Skeletal muscle cell (primary cell): ENCODE measurements at places on chromosomes 7 and 10.
A peak's percentile ranks its signal among the peaks of the same experiment; 100 is the strongest.

- no peak for DNase-seq
Observed at GRCh38 chr10:32005050-32005449, 51.2 kb downstream of the KIF5B start.

GRCh38 chr10:122210481-122211265, 60.4 kb upstream of the BTBD16 start:
- DNase-seq, result no peak

- DNase-seq, result no peak
Observed at GRCh38 chr10:44258019-44258418, 126.9 kb downstream of the CXCL12 start.

DNA sequence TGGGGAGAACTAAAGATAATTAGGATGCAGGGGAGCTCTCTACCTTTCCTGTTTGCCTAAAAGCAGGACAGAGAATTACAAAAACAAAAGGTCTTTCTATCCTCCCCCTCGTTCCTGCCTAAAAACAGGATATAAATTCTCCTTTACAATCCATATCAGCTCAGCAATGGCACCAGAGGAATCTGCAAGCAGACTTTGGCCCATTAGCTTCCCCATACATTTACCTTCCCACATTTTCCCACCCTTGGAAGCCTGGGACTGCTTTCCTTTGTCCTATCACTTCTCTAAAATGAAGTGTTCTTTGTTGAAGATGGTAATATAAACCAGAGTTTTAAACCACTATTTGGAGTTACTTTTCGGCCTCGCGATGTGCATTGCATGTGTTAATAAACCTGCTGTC, 15.5 kb downstream of the SHTN1 start:
- DNase-seq, result no peak

- peak; percentile 52 for DNase-seq
Observed at GRCh38 chr10:60139798-60140566, 233.6 kb upstream of the CCDC6 start.

DNA sequence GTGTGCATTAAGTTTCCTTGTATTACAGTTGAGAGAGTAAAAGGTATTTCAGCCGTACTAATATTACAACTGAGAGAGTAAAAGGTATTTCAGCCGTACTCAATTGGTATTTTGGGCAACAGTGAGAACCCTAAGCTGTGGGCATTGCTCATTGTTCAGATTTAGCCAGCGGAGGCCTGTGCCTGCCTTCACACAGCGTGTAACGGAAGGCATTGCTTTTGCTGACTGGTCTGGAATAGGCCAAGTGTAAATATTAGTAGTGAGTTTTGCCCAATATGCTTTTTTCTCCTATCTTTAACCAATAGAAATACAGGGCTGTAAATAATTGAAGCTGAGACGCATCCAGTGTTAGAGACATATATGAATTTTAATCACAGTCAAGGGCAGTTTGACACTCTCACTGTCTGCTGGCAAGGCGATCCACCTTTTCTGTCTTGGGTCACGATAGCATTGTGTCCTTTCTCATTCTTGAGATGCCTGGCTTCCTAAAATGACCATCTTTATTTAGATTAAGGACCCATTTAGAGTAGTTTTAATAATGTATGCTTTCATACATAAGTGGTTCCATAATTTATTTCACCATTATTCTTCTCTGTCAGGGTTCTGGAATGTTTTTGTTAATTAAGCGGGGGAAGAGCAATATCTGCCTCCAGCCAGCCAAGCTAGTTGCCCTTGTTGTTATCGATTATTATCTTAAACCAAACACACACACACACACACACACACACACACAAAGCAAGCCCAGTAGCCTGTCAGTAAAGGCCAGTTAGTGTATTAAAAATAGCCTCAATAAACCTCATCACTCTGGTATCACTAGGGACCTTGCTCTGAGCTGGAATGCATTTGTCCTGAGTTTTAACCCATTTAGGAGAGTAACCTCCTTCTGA, 130.7 kb downstream of the CELF2 start:
- no peak for DNase-seq

DNA sequence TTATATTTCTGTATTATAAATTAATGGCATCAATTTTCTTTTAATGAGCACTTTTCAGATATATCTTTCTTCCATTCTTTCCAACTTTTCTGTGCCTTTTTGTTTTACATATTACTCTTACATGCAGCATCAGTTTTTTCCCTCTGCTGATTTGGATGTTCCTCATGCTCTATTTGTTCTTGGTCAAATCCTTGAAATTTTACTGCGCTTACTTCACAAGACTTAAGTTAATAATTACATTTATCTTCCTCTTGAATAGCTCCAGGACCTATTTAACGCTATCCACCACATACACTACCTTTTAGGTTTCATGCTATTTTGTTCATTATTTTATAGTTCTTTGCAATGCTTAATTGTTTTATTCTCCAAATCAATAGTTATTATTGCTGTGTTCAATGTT, 97.6 kb upstream of the CTTNBP2 start:
- no peak for DNase-seq

GRCh38 chr10:46787321-46787615, 124.0 kb upstream of the PTPN20 start:
- DNase-seq, result no peak

DNA sequence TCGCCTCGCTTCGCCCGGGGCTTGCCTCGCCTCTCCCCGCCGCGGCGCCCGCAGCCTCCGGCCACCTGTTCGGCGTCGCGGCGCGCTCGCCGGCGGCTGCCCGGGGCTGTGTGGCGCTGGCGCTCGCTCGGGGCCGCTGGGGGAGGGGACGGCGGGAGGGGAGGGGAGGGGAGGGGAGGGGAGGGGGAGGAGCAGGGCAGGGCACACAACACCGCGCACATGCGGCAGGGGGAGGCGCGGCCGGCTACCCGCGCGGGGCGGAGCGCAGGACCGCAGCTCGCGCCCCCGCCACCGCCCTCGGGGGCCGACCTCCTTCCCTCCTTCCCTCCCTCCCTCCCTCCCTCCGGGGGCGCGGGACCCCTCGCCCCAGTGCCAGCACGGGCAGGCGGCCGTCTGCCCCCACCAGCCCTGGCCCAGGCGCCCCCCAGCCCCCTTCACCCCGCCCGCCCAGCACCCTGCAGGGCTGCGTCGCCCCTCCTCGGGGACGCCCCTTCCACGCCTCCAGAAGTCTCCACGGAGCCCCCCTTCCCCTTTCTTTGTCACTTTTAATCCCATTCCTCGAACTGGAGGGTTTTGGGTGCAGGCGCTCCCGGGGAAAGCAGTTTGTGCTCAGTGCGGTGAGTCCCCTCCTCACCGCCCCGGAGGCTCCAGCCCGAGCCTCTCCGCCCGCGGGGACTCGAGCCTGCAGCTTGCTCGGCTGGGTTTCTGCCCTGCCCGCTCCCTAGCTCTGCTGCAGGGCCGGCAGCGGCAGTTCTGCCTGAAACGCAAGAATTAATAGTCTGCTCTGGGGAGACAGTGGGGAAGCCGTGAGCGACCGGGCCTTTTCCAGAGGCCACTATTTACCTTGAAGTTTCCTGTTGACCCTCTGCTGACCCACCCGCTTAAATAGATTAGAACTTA, at the start of gene PARD3:
Gene PARD3, minus strand, starts transcription at position 112 of the 900 bp plus-strand sequence. CDS start 301 bp downstream, outside the sequence.
- no peak for DNase-seq

GRCh38 chr7:494906-495305, 24.7 kb downstream of the PDGFA start:
- DNase-seq, result no peak

- no peak for DNase-seq
Observed at GRCh38 chr10:132484922-132485321, 52.7 kb upstream of the INPP5A start.

DNA sequence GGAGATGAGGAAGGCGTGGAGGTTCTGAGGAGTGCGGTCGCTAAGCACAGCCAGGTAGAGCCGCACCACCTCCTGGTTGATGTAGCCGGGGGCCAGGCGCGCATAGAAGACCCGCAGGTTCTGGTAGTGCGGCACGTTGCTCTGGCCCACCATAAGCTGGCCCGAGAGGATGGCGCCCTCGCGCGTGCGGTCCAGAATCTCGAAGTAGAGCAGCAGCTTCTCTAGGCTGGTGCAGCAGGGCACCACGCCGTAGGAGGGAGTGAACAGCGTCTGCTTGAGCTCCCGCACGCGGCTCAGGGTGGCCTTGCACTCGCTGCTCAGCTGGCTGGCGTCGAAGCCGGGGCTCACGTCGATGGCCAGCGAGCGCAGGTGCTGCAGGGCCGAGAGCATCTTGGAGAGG, 77.8 kb upstream of the TNRC18 start:
- no peak for DNase-seq

DNA sequence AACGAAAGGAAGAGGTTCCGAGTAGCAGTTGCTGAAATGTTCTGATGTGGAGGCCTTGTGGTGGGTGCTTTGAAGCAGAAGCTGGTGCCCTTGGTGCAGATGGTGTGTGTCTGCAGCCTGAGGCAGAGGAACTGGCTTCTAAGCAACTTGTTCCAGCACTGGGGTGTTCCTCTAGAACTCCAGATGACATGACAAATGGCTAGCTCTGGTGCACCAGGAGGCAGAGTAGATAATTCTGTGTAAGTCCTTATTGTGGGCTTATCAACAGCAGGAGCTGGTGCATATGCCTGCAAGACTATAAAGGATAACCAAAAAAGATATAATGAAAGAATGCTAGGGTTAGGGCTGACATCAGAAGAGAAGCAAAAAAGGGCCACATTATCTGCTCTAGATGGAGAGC, 76.5 kb downstream of the ARL5B start:
- no peak for DNase-seq

DNA sequence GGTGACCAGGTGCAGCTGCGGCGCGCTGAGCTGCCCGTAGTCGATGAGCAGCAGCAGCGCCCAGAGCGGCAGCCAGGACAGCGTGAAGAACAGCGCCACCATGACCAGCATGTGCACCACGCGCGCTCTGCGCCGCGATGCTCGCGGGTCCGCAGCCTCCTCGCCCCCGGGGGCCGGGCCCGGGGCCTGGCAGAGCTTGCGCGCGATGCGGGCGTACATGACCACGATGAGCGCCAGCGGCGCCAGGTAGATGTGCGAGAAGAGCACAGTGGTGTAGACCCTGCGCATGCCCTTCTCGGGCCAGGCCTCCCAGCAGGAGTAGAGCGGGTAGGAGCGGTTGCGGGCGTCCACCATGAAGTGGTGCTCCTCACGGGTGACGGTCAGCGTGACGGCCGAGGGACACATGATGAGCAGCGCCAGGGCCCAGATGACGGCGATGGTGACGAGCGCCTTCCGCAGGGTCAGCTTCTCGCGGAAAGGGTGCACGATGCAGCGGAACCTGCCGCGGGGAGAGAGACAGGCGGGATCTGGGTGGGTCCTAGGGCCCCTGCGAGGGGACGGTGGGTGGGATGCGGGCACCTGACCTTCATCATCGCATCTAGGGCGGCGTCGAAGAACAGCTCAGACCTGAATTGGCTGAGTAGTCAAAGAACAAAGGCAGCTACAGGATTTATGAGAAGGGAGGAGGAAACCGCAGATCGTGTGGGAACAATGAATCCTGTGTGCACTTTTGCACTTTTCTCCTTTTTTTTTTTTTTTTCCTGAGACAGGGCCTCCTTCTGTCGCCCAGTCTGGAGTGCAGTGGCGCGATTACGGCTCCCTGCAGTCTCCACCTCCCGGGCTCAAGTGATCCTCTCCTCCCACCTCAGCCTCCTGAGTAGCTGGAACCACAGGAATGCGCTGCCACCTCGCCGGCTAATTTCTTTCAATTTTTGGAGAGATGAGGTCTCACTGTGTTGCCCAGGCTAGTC, 22.4 kb upstream of the PPA1 start:
- no peak for DNase-seq

GRCh38 chr7:73451780-73452398, 18.3 kb downstream of the FZD9 start:
- no peak for DNase-seq

DNA sequence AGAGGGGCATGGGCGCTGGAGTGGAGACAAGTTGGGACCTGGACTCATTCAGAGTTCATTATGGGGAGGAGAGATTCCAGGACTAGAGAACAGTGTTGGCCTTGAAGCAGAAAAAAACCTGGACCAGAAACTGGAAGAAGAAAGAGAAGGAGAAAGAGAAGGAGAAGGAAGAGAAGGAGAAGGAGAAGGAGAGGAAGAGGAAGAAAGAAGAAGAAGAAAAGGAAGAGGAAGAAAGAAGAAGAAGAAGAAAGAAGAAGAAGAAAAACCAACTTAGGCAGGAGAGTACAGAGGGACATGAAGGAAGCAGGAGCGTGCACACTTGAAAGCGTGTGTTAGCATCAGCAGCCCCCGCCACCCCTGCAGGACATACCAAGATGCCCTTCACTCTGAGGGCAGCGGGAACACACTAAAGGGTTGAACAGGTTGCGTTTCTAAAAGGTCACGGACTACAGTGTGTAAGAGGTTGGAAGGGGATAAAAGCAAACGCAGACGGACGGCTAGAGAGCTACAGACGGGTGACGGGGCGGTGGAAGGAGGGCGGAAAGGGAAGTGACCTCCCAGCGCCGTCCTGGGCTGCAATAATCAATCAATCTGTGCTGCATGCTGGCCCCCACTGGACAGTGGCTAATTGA, 95.3 kb downstream of the SEC61G start:
- DNase-seq, result no peak

- DNase-seq, result no peak
Observed at GRCh38 chr7:81460250-81461045, 309.4 kb downstream of the HGF start.

GRCh38 chr10:101130984-101131961, at the start of gene TLX1:
TSS of gene TLX1 (plus strand) at chr10:101131300. CDS start at chr10:101131542, 242 bp downstream.
- no peak for DNase-seq

GRCh38 chr7:82286096-82286797, 157.3 kb downstream of the CACNA2D1 start:
- no peak for DNase-seq

DNA sequence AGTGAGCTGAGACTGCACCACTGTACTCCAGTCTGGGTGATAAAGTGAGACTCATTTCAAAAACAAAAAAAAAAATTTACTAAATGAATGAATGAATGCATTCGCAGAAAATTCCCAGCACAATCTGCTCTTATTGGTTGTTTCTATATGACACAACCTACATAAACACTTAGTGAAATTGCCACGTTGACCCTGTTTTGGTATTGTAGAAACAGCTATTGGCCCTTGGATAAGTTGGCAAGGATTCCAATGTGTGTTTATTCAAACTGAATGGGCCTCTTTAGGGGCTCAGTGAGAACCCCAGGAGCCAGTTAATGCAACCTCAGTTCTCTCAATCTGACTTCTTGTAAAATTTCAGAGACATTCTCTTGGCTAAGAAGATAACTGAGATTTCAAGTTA, 66.0 kb downstream of the HHEX start:
- no peak for DNase-seq
